ENCODE measurements at places on chromosomes 11 and 22.

- no peak for DNase-seq
Measured at GRCh38 chr11:91394727-91395414, 829.7 kb upstream of the FAT3 start.

GRCh38 chr22:39327995-39328754, 8.8 kb upstream of the RPL3 start:
- no peak for DNase-seq

DNA sequence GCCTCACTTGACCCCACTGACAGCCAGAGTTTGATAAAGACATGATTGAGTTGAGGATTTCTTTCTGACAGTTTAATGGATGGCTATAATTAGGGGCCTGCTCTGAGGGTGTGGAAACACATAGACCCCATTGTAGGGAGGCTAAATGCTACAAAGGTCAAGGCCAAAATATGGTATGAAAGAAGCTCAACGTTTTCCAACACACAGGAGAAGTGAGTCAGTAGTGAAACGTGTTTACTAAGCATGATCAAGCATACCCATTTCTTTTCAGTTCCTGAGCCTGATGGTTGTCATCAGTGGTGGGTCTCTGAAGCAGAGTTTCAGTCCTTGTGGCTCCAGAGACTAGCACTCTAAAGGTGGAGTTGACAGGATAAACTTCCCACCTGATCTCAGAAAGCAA, 69.7 kb downstream of the SNX19 start:
- DNase-seq: no peak

DNA sequence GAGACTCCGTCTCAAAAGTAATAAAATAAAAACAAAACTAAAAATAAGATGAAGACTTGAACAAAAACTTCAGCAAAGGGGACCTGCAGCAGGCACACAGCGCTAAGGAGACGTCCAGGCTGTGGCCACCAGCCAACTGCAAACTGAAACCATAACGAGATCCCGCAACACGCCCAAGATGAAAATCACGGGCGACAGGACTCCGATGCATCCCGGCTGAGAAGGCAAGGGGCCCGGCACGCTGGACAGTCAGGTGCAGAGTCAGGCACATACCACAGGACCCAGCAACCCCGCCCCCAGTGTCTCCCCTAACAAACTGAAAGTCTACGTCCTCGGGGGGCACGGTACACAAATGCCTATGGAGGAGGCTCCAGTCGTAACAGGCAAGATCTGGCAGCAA, 9.2 kb downstream of the HRAS start:
- DNase-seq: no peak

DNA sequence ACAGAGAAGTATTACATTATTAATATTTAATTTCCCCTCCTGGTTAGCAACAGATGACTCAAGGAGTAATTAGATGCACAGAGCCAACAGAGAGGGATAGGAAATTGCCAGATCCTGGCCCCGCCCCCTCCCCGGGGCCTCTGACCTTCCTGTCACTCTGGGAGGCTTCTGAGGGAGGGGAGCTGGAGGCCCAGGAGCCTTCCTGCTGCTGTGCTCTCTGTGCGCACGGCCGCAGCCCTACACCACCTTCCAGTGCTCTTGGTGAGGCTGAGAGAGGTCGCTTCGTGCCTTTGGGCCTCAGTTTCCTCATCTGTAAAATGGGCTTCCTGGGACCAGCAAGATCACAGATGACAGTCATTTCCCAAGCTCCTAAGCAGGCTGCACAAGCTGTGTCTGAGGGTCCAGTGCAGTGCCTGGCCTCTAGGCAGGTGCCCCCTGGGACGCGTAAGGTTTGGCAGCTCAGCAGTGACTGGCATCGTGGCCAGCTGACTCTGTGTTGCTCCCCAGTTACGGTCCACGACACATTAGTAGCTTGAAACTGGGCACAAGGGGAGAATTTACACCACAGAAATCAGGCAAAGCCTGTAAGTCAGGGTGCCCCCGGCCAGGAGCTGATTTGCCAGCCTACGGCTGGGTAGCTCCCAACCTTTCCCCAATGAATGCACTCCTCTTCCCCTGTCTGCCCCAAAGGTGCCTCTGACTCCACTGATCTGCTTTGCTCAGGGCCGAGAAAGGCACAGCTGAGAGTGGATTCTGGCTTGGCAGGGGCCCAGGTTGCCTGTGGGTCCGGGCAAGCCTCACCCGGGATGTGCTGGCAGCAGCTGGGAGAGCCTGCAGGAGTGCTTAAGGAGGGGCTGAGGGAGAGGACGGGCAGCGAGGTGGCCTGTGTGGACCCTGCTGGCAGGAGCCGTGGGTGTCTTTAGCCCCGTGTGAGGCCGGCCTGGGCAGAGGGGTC, 2.3 kb downstream of the ADORA2A start:
- no peak for DNase-seq

DNA sequence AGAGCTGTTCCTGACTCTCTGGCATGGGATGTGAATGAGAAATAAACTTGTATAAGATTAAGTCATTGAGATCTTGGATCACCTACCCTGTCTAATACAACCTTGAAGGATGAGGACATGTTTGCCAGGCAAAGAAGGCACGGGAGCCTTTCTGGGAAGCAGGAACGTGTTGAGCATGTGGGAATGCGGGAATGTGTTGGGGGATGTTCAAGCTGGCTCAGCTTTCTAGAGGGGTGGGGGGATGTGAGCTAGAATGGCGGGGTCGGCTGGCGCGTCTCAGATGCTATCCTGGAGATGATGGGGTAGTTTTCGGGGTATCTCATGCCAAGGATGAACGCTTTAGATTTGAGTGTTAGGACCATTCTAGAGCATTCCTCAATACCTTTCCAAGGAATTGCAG, 227.1 kb downstream of the DSCAML1 start:
- DNase-seq: no peak

GRCh38 chr11:10158461-10158860, 135.6 kb downstream of the SBF2 start:
- no peak for DNase-seq

All from small intestine (tissue), 16 donors.